ENCODE measurements at places on chromosomes 6 and 20.

DNA sequence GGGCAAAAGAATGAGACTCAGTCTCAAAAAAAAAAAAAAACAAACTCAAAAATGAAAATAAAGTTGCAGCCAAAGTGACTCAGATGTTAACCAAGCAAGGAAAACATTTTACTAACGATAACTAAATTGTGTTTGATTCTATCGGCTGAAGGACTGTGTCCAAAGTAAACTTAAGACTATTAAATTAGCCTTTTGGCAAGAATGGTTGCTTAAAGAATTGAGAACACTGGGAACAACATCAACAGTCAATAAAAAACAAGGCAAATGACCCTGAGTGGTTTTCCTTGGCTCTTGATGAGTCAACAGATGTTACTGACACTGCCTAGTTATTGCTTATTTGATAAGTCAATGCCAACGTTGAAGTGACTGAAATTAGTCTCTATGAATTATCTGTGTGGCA lies 36.7 kb downstream of the POU3F2 start:
- no peak for DNase-seq

DNA sequence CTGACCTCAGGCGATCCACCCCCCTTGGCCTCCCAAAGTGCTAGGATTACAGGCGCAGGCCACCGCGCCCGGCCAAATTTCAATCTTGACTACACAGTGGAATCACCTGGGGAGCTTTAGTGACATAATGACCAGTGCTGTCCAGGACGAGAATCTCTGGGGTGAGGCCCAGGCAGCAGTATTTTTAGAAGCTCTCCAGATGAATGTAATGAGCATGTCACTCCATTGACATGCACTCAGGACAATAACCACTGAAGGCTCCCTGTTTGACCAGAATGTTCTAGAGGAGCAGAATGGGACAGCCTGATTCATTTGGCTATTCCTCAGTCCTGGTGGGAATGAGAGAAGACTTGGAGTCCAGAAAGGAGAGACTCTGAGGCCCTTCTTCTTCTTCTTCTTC lies 39.2 kb downstream of the SRSF3 start:
- no peak for DNase-seq

DNA sequence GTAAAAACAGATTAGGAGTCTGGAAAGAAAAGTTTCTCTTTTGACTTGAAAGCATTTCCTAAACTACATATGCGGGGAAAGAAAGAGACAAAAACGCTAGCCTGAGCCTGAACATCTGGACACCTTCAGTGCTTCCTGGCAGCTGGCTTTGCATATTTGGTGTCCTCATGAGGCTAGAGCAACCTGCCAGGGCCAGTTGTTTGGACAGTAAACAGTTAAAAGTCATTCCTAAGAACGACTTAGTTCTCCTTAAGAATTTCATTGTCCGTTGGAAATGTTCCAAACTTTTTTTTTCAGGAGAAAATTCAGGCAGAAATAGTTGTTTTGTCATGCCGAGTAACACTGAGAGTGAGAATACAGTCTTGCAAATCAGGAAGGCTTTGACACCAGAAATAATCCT lies 199.8 kb downstream of the SMOC2 start:
- DNase-seq = no peak

DNA sequence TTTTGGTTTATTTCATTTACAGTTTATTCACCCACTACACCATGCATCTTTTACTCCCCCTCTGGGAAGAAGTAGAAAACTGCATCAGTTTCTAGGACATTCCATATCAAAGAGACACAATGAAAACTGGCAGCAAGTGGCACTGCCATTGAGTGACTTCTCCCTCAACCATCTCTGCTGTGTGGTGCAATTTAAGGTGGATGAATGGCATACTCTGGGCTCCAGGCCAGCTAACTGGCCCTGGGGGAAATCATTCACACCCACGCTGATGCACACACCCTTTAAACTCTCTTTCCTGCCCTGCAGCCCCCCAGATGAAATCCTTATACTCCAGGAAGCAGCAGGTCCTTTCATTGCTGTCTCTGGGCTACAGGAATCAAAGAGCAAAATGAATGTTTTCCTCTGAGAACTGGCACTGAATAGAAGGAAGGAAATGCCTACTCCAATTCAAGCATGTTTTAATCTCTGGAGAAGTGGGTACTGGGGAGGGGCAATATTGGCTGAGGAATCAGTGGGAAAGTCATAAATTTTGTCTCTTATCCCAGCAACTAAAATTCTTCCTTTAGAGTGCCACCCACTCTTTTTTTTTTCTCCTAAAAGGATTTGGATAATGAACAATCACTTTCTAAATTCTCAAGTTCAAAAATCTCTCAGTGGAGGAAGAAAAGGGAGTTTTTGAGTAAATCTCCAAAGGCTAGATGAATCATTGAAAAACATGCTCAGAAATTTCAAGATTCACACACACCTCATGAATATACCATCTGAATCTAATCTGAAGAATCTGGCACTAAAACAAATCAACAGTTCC lies 16.9 kb upstream of the RFPL4B start:
- DNase-seq = no peak

DNA sequence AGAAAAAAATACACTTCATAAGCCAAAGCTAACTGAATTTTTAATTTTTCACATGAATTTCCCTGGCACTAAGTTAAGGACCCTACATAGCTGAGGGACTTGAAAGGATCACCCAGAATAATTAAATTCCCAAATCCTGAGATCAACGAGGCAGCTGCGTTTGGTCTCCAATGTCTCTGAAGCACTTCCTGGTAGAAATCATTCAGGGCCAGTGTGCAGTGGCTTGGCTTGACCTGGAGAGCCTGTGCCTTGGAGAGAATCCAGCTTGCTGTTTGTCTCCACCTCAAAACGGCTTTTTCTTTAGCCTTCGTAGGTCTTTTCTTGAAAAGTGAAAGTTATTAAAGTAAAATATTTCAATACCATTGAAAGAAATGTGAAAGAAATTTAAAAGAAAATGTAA lies 92.4 kb downstream of the SMOC2 start:
- DNase-seq = no peak

DNA sequence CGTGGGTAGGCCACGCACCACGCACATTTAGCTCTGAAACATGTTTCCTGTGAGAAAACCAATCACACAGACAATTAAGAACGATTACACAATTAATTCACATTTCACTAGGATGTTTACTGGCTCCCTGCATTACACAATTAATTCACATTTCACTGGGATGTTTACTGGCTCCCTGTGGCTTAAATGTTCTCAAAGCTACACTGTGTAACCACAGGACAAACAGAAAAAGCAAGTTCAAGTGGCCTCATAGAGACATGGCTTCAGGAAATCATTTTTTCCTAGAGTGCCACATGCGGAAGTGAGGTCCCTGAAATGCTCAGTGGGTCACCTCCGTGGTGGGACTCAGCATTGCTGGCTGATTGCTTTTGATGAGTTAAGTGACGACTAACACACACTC lies 61.7 kb upstream of the XRN2 start:
- no peak for DNase-seq

DNA sequence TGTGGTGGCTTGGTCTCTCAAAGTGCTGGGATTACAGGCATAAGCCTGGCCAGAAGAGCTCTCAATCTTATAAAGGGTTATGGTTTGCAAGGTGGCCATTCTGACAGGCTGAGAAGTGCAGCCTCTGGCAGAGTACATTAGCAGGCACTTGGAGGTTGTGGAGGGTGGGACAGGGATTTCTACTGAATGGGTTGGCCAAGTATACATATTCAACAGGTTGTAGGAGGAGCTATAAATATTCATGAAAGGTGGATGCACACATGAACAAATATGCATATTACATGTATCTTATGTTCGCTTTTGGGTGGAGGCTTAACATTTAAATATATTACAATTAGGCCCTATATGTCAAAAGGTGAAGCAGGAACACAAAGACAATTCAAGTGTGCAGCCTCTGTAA lies 20.0 kb upstream of the KCNK5 start:
- DNase-seq = no peak

DNA sequence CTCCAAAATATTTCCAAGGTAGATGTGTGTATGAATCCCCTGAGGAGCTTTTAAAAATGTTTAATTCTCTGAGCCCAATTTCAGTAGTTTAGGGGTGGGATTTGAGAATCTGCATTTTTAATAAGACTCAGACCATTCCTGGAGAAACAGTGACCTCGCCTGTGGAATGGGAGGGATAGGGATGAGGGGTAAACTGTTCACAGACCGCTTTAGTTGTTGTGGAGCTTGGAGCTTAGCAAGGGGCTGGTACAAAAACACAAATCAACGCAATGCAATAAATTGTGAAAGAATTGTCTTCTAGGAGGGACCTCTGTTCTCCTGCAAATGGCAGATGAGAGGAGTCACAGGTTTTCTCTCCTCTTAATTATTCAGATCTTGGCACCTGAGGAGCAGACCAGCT lies 239.3 kb upstream of the SULF2 start:
- DNase-seq = no peak

- no peak for DNase-seq
Measured at GRCh38 chr20:62370807-62371587, 3.9 kb upstream of the LAMA5 start.

DNA sequence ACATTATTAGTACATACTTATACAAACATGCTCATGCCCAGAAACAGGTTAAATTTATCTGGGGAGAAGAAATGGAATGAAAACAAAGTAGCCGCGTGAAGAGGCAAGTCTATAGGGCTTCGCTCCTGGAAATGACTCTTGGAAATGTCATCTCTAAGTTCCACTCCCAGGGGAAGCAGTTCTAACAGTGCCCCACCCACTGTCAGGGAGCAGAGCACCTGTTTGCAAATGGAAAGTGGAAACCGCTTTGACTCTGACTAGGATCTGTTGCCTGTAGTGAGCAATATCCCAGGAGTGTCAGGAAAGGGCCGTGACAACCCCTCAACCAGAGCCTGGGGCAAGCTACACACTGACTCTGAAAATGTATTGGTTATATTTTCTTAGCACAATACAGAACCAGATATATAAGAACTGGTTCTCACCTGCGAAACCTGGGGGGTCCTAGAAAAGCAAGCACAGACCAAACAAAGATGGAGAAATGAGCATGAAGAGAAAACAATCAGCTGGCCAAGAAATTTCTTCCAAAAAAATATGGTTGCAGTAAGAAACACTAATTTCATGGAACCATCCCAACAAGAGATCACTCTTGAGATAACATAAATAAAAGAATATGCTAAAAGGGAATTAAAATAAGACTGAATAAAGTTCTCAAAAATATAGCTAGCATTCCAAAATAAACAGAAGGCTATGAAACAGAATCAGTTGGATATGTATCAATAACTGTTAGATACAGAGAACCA lies 47.5 kb upstream of the CRISP1 start:
- no peak for DNase-seq

- peak; percentile 17 for DNase-seq
Measured at GRCh38 chr20:4809707-4810106, 88.0 kb downstream of the PRND start.

GRCh38 chr6:586553-586952 lies 70.3 kb downstream of the HUS1B start:
- DNase-seq = no peak

GRCh38 chr20:10242166-10242565 lies 23.5 kb downstream of the SNAP25 start:
- no peak for DNase-seq

Measured in stimulated activated CD4-positive, alpha-beta T cell treated with anti-CD3 and anti-CD28 coated beads, Interleukin-4, amount 100 ng/mL, for 4 hours (primary cell).